ENCODE measurements at places on chromosomes 7 and 10.

DNA sequence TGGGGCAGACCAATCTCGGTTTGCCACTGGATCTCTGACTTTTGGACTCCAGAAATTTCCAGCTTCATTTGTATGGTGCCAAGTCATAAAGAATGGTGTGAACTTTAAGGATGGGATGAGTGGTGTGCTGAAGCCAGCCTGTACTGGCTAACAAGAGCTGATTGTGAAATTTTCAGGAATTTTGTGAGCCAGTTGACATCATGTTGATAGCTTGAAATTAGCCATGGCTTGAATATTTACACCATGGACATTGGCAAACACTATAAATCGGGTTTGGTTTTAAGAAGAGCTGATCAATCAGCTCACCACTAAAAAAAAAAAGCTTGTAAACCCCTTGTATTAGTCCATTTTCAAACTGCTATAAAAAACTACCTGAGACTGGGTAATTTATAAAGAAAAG, 14.1 kb upstream of the MYH16 start:
- DNase-seq, result no peak

DNA sequence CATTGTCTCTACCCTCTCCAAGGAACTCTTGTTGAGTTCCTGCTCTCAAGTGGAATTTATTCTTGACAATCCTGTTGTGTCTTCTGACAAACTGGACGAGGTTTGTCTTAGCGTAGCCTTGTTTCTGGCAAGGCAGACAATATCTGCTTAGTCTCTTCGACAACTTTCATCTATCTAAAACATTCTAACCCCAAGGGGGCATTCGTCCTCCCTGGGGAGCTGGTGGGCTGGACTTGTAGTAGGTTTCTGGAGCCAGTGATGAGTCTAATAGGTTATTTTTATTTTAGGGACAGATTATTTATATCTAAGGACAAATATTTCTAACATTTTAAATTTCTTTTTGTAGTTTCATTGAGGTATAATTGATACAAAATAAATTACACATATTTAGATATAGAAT, 7.3 kb upstream of the C10orf120 start:
- DNase-seq, result no peak

DNA sequence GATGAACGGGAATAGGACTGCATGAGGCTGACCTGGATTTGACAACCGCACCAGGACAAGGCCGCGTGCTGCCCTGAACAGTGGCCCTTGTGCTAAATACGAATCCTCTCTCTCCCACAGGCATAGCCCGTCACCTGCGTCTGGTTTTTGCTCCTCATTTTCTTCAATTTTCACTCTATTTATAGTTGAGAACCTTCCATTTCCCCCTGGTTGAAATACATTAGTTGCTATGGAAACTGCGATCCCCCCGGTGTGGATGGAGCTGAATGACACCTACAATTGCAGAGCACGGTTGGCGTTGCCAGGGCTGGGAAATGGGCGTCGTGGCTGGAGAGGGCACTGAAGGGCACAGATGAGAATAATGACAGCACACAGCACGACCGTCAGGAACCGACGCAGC, 158.6 kb upstream of the PITRM1 start:
- no peak for DNase-seq

DNA sequence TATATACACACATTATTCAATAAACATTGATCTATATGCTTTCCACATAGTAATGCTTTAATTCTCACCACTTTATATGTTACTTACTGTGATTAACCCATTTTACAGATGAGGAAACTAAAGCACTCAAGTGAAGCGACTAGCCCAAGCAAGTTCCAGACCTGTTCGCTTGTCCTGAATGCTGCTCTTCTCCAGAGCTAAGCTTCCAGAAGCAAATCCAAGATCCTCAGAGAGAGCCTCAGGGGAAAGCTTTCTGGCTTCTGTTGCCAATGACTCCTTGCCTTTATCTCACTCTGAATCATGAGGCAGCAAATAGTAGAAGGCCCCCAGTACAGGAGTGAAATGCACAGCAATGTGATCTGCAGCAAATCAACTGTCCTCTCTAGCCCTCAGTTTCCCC, 32.2 kb downstream of the XPNPEP1 start:
- DNase-seq, result no peak

- DNase-seq, result no peak
These were observed 267.8 kb downstream of the PARD3 start for GRCh38 chr10:34547291-34547690.

GRCh38 chr10:14325325-14325955, 5.3 kb downstream of the FRMD4A start:
- DNase-seq, result peak; percentile 68

GRCh38 chr7:2617325-2617905, 14.4 kb upstream of the TTYH3 start:
- no peak for DNase-seq

GRCh38 chr7:47373871-47374451, 207.9 kb downstream of the TNS3 start:
- no peak for DNase-seq

GRCh38 chr7:115099906-115100305, 178.0 kb downstream of the MDFIC start:
- no peak for DNase-seq

GRCh38 chr7:158976468-158976848, 120.1 kb downstream of the DYNC2I1 start:
- DNase-seq, result no peak

DNA sequence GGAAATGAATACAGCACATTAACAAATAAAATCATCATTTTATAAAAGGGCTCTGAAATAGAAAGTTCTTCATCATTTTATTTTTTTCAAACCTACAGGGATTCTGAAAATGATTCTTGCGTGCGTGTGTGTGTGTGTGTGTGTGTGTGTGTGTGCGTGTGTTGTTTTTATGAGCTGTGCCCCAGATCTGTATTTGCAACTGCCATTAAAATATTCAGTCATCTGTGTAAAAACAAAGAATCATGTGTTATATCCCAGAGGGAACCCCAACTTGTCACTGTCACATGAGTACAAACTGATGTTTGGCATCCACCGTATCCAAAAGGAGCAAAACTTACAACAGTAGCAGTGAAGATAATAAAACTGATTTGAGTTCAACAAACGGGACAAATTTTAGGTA, 635.4 kb upstream of the PFKP start:
- no peak for DNase-seq

GRCh38 chr10:1419796-1420610, 317.3 kb downstream of the ADARB2 start:
- DNase-seq, result no peak

DNA sequence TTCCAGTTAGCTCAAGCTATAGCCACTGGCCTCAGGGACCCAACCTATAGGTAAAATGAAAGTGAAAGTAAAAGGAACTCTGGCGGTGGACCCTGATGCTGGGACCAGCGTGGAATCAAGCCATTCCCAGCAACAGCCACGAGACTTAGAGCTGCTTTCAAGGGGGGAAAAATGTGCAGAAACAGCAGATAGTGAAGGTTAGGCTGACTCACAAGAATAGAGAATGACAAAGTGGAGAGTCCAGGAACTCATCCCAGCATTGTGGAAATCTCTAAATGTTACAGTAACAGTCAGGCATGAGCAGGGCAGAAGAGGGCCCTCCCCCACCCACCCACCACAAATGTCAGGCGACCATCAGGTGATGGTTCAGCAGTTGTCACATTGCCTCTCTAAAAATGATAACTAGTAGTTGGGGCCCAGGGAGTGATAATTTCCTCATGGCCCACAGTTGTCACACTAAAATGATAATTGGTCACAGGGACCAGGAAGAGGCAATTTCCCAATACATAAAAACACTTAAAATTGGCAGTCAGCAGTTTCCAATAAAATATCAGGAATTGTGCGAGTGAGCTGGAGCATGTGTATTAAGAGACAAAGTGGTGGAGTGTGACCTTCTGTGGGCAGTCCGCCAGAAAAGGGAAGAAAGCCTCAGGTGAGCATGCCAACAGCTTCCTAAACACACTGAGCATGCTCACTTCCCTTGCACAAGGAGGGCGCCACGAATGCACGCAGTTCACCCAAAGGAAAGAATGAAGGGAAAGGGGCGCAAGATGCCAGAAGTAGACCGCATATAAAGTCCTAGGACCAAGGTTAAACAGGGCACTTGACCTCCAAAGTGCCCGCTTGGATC, 129.8 kb upstream of the PPP1R3A start:
- DNase-seq, result no peak

DNA sequence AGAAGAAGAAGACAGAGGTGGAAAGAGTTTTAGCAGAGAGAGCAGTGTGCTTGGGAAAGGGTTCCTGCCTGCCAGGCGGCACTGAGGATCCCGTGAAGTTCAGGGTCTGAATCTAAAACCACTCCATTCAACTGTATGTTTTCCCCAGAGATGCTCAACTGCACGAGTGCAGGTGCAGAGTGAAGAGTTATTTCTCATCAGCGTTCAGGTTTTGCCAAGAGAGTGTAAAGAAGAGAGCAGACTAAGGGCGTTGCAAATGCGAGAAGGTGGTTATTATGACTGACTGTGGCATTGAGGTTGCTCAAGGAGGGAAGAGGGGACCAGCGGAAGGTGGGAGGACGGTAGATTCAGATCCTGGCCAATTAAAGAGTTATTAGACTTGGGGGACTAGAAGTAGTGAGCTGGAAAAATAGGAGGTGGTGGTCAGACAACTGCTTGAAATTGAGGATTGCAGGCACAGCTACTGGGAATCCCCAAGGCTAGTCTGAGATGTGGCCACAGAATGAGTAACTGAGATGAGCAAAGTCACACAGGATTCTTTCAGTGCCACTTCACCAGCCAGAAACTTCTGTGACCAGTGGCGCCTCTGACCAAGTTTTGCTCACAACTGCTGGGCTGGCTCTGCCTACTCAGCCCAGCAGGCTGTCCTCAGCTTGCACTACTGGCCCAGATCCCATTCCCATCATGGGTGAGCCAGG, 29.1 kb downstream of the STRA8 start:
- DNase-seq, result no peak

GRCh38 chr7:26291699-26292538, at the start of gene SNX10:
Gene SNX10 (plus strand): TSS chr7:26291862. CDS start chr7:26346443, 54,581 bp downstream.
- DNase-seq, result peak; percentile 71

GRCh38 chr7:130908345-130909160, 174.5 kb upstream of the KLF14 start:
- DNase-seq, result no peak

- DNase-seq, result no peak
These were observed 186.5 kb upstream of the TMEM72 start for GRCh38 chr10:44724415-44725174.

GRCh38 chr10:133258818-133259601, 17.7 kb downstream of the ADAM8 start:
- peak; percentile 73 for DNase-seq

DNA sequence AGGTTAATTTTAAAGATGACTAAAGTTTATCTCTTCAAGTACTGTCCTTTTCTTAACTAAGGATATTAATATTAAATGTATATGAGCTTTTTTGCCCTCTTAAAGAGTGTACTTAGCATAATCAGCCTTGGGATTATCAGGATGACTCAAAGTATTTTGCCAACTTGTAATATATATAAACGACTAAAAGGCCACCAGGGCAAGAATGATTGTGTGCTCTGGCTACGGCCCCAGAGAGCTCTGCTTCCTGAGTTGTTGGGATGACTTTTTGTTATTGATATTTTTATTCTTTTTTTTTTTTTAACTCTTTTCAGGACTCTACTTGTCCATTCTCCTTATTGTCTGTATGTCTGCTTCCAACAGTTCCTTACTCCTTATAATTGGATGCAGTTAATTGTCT, 14.8 kb upstream of the CHRM2 start:
- no peak for DNase-seq

- no peak for DNase-seq
These were observed 165.7 kb downstream of the PTPN20 start for GRCh38 chr10:47076949-47077361.

- DNase-seq, result no peak
These were observed 176.2 kb upstream of the CDCA7L start for GRCh38 chr7:22121702-22122474.

DNA sequence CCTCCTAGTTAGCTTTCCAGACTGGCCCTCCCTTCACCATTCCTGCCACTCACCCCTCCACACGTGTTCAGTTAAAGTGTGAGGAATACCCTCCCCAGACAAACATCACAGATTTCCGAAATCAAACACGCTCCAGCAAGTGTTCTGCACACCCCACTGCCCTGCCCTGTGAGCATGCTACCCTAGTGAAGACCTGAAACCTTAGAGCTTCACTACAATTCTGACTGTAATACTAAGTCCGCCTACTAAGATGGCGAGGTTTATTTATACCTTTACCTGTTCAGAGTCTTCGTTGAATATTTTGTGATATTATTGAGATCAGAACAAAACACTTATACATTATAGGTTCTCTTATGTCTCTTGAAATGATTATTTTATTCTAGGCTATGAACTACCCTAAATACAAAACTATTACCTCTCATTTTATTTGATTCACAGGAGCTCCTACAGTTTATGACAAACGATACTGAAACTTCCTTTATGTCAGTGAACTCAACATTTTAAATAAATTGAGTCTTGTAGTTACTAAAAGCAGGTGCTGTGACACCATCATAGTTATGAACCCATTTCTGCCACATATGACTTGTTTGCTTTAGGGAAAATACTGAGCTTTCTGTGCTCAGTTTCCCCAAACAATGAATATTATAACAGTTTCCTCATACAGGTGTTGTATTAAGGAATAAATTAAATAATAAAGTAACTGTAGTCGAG, 8.6 kb downstream of the SCIN start:
- no peak for DNase-seq

GRCh38 chr10:117137031-117137910, 799 bp downstream of the VAX1 start:
- peak; percentile 12 for DNase-seq

DNA sequence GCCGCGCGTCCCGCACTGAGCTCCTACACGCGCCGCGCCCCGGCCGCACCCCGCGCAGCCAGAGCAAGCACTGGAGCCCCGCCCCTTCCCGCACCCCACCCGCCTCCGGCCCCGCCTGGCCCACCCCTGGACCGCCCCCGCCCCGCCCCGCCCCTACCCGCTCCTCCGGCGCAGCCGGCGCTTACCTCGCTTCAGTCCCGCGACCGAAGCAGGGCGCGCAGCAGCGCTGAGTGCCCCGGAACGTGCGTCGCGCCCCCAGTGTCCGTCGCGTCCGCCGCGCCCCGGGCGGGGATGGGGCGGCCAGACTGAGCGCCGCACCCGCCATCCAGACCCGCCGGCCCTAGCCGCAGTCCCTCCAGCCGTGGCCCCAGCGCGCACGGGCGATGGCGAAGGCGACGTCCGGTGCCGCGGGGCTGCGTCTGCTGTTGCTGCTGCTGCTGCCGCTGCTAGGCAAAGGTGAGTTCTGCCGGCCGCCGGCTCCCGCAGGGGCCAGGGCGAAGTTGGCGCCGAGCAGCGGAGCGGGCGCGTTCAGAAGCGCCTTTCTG, at the start of gene RET:
RET (plus strand) TSS at position 194 of the 545 bp plus-strand sequence; CDS start at position 384, 190 bp downstream.
- DNase-seq, result no peak

- no peak for DNase-seq
These were observed 1.6 kb downstream of the FAM53B start for GRCh38 chr10:124742413-124743190.

GRCh38 chr10:46228563-46229071, 58.2 kb upstream of the ANTXRL start:
- peak; percentile 45 for DNase-seq

GRCh38 chr10:22684699-22685098, 29.7 kb downstream of the PIP4K2A start:
- DNase-seq, result no peak

All from activated naive CD4-positive, alpha-beta T cell treated with anti-CD3 and anti-CD28 coated beads, Interleukin-2, amount 50 U/mL, for 72 hours (primary cell).